ENCODE measurements at places on chromosomes 1 and 21.

GRCh38 chr1:38700077-38700470 lies 159.5 kb downstream of the RRAGC start:
- no peak for DNase-seq

DNA sequence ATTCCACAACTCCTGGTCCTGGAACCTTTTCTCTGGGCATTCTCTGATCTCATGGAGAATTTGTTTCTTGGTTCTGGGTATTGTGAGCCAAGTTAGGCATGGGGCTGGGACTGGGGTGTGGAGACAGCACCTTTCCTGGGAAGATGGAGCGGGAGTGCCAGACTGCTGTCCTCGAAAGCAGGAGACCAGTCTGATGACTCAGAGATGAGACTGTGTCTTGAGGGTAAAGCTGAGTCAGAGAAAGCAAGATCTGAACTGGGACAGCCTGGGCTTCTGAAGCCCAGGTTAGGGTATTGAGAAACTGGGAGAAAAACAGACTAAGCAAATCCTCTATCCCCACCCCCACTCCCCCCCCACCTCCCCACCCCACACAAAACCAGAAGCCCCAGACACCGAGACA lies 2.2 kb upstream of the KANK4 start:
- DNase-seq, result no peak

- DNase-seq, result no peak
Observed at GRCh38 chr1:243686159-243686558, 163.9 kb downstream of the AKT3 start.

- no peak for DNase-seq
Observed at GRCh38 chr1:103547840-103548239, 22.3 kb downstream of the RNPC3 start.

DNA sequence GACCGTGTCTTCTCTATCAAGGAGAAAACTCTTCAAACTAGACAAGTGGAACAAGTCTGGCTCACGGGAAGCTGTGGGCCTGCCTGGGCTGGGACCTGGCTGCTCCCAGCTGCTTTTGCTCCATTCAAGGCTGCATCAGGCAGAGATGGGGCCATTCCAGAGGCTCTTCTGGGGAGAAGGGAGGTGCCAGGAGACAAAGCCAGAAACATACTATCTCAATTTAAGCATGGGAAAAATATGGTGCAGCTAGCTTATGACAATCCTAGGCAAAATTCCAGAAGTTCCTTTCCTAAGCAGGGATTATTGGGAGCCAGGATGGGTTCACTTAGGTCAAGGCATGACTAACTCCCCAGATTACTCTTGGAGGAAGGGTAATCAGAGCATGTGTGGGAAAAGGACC lies 90.8 kb upstream of the SLC2A1 start:
- DNase-seq, result no peak

DNA sequence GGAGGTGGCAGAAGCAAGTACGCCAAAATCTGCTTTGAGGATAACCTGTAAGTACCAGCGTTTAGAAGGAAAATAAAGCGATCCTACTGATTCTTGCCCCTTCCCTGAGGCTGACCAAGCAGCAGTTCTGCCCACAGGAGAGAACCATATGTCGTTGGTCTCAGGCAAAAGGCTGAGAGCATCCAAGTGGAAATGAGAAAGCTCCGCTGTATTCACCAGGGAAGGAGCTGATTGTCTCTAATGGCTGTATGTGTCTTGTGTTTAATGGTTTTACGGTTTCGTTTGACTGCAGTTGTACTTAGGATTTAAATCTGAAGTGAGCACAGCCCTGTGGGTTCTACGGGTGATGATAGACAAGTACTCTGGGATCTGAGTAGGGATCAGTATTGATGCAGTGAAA lies 21.9 kb downstream of the FAM3B start:
- DNase-seq, result no peak

DNA sequence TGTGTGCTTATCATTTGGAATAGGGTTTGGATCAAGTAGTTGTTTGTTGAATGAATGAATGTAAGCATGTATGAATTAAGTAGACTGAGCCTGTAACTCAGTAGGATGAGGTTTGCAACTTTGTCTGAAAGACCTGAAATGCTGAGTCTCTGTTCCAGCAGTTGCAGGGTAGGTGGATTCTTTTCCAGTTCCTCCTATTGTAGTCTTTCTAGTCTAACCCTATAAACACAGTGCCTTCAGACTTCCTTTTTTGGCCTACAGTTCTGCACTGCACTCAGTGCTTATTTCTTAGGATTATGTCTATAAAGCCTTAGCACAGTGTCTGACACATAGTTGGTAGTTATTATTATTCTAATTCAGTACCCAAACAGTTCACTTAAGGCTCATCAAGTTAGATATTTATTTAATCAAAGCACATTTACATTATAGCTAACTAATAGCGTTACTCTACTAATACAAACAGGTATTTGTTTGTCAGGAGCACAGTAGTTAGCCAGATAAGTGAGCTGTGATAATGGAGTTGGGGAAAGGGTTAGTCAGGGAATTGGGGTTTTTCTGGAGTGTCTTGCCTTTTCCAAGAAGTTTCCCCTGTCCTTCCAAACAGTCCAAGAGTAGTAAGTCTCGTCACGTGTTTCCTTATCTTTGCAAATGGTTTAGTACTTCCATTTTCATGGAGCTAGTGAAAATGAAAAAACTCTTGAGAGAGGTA lies 45.0 kb downstream of the ABCD3 start:
- DNase-seq, result no peak

GRCh38 chr1:82722608-82723007 lies 921.9 kb downstream of the ADGRL2 start:
- no peak for DNase-seq

DNA sequence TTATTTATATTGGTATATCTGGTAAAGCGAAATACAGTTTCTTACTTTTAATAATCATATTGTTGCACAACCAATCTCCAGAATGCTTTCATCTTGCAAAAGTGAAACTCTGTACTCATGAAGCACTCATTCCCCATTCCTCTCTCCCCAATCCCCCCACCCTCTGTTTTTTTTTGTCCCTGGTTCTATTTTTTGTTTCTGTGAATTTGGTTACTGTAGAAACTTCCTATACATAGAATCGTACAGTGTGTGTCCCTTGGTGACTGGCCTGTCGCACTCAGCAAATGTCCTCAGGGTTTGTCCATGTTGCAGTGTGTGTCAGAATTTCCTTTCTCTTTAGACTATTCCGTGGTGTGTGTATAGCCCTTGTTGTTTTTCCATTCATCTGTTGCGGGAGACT lies 7.9 kb upstream of the NLRP3 start:
- DNase-seq, result no peak

Data from coronary artery (tissue), 2 donors.